ENCODE measurements at places on chromosomes 3 and 15.

DNA sequence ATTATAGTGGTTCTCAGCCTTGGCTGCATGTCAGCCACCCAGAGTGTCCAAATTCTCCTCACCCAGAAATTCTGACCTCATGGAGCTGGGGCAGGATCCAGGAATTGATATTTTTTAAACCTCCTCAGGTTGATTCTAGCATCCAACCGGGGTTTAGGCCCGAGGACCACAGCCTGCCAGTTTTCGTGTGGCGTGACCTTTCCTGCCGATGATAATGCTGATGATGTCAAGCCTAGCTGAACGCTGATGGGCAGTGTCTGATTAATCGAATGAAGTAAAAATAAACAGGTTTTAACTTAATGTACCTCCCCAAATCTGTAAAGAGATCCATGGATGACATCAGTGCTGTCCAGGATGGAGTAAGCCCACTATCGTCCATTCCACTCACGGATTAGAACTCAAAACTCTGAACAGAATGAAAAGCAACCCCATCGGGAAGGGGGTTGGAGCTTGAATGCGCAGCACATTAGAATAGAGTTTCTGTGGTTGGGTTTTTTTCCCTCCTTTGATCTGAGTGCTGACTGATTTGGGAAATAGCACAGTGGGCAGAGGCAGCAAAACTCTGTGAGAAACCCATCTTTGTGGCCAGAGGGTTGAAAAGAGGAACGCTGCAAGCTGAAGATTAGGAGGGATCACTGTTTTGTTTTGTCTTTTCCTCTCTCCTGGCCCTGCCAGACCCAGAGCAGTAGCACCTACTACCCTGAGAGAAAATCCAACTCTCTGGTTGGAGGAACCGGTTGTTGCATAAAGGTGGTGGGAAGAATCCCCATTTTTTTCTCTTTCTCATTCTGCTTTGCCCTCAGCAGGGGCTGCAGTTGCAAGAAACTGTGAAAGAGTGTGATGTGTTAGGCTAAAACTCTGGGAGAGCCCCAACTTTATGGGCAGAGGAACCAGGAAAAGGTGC lies 153.9 kb downstream of the APBA2 start:
- DNase-seq = no peak

DNA sequence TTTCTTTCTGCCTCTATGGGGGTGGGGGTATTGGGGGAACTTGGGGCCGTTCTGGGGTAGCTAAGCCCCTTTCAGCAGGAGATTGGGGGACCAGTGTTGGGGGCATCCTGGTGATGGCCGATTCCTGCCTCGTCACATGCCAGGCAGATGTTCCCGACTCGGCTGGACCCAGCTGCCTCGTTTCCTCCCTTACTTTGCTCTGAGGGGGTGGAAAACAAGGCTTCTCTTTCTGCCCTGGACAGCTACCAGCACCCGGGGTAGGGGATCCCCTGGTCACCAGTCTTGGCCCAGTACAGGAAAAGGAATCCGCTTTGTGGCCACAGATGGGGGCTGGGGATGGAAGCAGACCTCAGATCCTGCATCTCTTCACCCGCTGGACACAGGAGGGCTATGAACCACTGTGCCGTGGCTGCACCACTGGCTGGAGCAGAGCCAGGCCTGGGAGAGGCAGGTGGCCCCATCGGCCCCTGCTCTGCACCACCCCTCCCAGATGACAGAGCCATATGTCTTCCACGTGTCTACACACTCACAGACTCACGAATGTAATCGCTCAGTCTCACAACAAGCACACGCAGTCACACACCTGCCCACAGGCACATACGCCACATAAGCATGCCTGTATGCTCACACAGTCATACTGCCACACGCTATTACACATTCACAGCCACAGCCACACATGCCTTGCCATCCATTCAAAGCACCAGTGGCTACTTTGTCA lies 12.4 kb downstream of the SNX33 start:
- DNase-seq = no peak

- peak; percentile 91 for DNase-seq
Observed at GRCh38 chr15:68252925-68253534, 23.5 kb upstream of the CLN6 start.

- no peak for DNase-seq
Observed at GRCh38 chr3:50390508-50391224, 31.3 kb upstream of the TMEM115 start.

- no peak for DNase-seq
Observed at GRCh38 chr3:72533591-72534473, 314.4 kb downstream of the SHQ1 start.

DNA sequence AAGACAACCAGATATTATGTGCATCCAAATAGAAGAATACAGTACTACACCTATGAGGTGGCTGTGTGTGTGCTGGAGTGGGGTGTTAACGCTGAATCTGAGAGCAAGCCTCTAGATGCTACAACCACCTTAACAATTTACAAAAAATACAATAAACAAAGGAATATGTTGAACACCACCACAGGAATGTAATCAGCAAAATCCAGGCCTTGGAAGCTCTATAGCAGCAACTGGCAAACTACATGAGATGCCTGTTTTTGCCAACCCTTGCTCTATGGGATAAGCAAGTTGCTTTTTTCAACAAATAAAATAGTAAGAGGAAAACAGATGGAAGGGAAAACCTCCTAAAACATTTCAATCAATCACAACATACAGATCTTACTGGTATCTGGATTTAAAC lies 23.9 kb downstream of the SLTM start:
- no peak for DNase-seq

- DNase-seq = peak; percentile 46
Observed at GRCh38 chr3:37546876-37547275, 314.8 kb upstream of the CTDSPL start.

DNA sequence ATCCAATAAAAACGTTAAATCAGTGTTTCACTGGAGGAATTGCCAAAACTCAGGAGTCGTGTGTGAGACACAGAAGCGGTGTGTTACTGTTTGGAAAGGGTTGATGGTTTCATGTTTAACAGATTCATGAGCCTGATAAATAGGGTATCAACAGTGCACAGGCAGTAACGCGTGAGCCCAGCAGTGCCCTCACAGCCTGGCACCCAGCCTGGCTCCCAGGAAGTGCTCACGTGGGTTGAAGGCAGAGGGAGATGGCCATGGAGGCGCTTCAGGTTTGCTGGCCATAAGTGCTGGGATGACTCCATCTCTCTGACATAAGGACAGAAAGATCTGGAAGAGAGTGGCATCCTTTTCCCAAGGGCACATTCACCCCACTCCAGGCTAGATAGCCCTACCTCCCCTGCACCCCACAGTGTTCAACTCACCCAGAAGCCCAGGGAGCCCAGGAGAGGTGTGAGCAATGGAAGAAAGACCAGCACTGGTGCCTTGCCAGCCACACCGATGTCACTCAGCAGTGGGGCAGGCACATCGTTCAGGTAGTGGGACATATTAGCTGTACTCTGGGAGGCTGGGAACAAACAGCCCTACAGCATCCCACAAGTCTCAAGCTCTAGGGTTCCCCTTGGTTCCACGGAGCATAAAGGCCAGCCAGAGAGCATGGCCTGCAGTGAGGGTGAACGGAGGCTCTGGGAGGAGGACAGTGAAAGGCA lies 164.3 kb downstream of the LRRK1 start:
- no peak for DNase-seq
